Putamen (tissue), 1 donor: ENCODE measurements at places on chromosomes 4 and X.

- DNase-seq: no peak
Observed at GRCh38 chr4:150768497-150768896, 186.5 kb downstream of the MAB21L2 start.

GRCh38 chrX:113297437-113297836 lies 456.8 kb upstream of the AMOT start:
- no peak for DNase-seq

- peak; percentile 28 for DNase-seq
Observed at GRCh38 chrX:152810403-152810802, 20.2 kb downstream of the CETN2 start.

DNA sequence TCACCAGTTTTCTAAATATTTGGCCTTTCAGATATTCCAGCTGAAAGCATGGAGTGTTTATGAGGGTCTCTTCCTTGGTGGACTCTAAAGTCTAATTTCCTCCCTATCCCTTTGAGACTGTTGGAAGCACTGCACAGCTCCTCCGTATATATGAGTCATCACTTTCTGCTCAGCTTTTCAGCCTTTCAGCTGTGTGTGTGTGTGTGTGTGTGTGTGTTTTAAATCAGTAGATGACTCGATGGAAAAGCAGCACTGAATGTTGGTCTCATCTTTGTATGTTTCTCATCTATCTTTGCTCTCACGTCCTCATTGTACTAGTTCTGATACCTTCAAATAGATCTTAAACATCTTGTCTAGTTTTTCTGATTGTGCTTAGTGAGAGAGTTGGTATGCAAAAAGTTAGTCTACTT lies 81.6 kb downstream of the ZFX start:
- DNase-seq: no peak

DNA sequence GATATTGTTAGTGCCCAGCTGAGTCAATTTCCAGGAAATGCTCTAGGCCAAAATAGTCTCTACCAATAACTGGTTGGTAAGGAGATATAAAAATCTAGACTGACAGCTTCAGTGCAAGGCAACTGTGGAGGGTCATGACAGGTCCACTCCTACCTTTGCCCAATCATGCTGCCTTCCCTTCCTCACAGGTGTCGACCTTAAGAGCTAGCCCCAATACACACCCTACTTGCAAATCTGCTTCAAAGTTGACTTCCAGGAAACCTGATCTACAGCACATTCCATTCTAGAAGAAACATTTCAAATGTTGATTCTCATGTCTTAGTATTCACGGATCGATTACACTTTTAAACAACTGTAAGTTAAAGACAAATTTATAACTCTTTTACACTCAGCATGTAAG lies 1455.5 kb downstream of the TECRL start:
- DNase-seq: no peak

- no peak for DNase-seq
Observed at GRCh38 chr4:174324236-174324635, 40.5 kb downstream of the CEP44 start.

DNA sequence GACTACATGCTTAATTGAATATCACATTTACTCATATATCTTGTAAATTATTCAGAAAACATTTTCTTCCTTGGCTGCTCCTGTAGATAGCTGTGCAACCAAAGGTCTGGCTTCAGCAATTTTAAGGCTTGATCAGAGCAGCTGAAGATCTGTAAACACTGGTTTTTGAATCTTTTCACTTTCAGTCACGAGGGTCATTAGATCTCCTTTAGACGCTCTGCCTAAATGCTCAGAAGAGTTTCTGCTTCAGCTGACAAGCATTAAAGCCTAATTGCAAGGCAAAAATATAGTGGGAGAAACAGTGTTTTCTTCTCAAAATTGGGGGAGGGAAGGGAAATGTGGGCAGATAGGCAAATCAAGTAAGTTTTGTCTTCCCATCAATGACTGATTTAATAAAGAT lies 25.7 kb downstream of the TRPC5 start:
- no peak for DNase-seq

DNA sequence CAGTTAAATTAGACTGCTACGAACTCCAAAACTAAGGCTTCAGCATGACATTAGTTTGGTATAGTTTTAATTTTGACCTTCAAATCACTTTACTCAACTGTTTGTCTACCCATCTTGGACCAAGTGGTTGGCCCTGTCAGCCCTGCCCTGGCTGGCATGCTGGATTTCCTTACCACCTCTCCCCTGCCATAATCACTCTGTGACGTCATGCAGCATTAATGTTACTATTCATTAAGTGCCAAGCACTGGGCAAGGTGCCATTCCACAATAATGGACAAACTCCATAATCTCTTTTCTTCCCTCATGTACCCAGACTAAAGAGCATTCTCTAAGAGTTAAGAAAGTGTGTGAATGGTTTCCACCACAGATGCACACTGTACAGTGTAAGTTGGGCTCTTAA lies 277.0 kb upstream of the INTU start:
- no peak for DNase-seq

- no peak for DNase-seq
Observed at GRCh38 chrX:65241059-65241721, 264.9 kb upstream of the ZC4H2 start.

DNA sequence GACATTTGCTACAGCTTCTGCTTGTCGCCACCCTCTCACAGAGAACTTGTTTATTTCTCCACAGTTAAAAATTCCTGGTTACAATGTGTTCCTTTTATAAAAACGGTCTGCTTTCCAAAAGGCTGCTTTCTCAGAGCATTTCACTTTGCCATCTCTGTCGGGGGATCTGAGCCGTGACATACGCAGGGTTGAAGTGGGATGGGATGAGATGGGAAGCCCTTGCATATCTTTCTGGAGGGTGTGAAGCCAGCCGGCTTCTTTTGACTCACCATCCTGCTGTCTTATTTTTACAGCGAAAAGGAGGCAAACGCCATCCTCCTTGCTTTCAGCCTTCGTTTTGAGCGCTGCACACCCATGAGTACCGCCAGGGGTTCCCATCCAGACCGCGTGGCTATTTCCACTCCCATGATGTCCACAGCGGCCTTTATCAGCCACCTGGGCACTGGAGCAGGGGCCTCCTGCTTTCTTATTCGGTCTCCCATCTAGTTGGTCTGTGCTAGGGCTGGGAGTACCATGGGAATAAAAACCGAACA lies 99.8 kb upstream of the GATB start:
- DNase-seq: no peak

DNA sequence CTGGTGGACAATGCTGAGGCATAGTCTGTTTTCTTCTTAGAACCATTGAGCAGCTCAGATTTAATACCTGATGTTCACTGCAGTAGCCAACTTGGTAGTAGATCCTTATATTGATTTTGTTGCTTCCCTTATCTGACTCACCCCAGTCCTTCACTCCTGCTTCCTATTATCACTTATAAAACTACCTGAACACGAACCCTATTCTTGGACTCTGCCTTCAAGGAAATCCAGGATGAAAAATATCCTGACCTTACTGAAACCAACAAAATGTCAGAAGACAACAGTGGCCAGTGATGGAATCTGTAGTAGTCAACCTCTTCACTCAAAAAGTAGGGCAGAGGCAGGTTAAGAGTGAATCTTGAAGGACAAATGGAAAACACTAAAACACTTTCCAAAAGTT lies 98.1 kb downstream of the CPEB2 start:
- DNase-seq: no peak

GRCh38 chr4:3374667-3375066 lies 67.1 kb upstream of the HGFAC start:
- DNase-seq: no peak

DNA sequence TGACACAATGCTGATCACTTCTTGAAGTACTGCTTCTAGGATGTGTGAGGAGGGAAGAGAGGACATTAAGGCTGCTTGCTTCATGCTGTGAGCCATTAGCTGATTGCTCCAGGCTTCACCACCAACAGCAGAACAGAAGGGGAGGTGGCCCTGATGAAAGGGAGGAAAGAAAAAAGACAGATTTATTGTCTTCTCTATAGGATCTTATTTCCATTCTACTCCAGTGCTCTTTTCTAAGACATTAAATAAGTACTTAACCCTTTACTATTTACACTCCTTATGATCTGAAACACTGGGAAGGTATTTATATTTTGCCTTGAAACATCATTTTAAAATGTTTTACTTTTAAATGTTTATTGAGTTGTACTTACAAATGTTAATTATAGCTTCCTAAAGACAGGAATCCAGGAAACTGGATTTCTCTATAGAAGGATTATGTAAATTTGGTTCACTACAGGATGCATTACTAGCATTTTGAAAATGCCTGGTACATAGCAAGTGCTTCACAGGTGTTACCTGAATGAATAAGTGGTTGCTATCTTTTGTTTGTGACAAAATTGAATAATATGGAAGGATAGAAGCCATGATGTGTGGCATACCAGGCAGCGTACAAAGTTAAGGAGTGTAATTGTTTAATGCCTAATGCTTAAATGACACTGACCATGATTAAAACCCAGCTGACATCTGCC lies 680.9 kb upstream of the ATOH1 start:
- no peak for DNase-seq

- DNase-seq: peak; percentile 50
Observed at GRCh38 chrX:102652031-102652688, 877 bp downstream of the GPRASP1 start.

DNA sequence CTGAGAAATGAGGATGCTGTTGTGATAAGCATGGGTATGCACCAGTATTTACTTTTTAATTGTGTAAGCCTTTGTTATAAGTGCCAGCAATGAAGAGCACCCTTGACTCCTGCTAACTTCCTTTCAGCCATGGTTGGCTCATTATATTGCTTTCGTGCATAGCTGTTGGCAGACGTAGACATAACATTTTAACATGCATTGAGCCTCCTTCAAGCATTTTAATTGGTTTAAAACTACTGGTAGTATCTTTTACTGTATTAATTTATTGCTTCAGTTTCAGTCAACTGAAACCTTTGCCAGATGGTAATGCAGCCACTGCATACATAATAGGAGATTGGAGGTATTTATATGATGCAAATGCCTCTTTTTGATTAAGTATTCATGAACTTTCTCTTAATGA lies 1285.4 kb downstream of the PCDH18 start:
- no peak for DNase-seq

DNA sequence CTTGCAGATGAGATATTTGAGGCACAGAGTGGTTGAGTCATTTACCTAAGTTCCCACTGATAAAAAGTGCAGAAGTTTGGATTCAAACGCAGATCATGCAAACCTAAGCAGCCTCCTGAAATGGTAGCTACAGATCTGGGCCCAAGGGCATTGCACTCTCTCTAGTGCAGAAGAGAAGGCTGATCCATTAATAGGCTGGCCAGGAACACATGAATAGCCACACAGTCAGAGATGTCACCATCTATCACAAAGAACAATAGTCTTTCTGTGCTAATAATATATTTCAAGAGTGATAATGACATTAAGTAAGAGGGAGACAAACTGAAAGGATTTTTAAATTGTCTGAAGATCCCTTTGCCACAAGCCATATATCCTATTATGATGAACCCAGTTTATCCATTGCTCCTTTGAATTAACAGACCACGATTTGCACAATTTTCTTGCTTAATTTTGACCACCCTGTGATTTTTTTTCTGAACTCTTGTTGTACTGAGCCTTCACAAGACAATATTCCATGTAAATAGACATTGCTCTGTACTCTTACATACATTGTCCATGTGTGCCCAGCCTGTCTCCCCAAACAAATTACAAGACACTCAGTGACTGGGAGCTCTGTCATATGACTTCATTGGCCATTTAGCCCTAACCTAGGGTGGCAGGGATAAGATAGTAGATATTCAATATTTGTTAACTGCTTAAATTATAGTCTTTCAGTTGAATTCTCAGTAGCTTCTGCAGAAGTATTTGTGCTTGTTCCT lies 112.4 kb upstream of the RBPJ start:
- DNase-seq: peak; percentile 82

DNA sequence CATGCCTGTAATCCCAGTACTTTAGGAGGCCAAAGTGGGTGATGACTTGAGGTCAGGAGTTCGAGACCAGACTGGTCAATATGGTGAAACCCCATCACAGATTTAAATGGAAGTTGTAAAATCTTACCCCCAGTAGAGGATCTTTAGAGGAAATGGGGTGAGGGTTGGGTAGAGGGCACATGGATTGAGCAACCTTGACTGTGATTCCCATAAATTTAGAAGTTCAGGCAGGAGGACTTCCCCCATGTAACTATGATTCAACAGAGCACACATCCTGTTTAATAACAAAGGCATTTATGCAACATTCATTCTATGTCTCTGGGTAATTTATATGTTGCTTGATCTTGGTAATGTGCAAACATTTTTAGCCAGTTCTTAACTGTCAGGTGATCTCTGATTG lies 143.1 kb downstream of the RBM47 start:
- DNase-seq: no peak

DNA sequence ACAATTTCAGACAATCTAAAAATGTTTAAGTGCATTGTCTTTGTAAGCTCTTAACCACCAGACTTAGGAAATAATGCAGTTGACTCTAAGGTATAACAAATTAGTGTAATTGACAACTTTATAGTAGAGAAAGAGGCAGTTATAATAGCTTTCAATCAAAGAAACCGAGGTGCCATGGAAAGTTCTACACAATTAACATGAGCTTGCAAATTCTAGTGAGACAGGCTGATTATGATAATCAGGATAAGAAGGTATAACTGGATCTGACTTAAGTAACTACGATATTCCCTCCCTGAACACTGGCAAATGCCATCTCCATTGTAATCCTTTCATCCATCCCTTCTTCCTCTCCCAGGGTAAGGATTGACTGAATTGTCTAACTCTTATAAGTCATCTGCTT lies 11.4 kb upstream of the KLHL5 start:
- no peak for DNase-seq

DNA sequence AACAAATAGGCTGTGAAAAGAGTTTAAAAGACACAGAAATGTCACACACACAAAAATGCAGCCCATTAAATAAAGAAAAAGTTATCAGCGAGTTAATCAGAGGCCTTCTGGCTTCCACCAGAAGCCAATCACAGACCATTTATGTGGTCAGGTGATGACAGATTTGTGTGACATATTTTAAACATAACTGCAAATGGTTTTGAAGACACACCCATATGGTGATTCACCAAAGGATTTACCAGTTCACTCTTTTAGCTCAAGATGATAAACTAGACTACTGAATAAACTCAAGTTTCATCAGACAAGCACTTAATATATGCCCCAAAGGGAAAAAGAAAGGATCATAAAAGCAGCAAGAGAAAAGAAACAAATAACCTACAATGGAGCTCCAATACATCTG lies 181.2 kb downstream of the SPANXN4 start:
- DNase-seq: no peak

- peak; percentile 16 for DNase-seq
Observed at GRCh38 chr4:173013232-173013930, 155.2 kb upstream of the GALNT7 start.

- peak; percentile 1 for DNase-seq
Observed at GRCh38 chr4:101418055-101418454, 70.7 kb upstream of the PPP3CA start.
